Lung (tissue), 17 donors: ENCODE measurements at places on chromosomes 6 and 20. TPM values are rescaled to one million over a fixed set of nuclear protein-coding genes. Genes with fewer than 3 reads are reported as not detected.

DNA sequence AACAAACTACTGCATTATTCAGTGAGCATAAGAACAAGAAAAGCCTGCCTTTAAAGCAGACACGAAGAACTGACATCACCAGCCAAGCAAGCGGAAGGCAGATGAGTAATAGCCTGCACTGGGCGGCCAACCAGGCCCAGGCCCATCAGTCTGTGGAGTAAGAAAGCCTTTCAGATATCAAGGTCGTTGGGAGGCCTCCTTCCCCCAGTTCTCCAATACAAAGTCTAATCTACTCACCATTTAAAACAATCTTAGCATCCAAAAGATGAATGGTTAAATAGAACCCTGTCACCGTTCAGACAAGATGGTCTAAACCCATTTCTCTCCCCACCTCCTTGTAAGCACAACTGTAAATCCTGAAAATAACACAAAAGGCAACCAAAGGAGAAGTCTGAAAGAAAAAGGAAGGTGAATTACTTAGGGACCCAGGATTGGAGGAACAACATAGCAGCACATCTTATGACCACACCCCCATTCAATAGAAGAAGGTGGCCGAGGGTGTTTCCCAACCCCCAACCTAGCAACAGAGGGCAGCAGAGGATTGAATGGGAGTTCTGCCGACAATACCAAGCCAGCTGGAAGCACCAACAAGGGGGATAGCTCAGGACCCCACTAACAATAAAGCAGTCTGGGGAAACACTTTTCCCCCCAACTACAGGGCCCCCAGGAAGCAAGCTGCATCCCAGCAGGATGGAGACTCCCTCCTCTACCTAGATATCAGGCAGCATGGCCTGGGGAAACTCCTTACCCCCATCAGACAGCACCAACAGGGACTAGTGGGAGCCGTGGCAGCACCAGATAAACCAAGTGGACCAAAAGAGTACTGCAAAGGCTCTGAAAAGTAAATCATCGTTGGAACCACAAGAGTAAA lies 67.9 kb downstream of the ZHX3 start:
- H3K4me1 ChIP-seq, result no peaks in the 10 kb centered on the region
- H3K27ac ChIP-seq, result peak overlapping the region; percentile 78
- H3K27me3 ChIP-seq, result no peaks in the 10 kb centered on the region
- no peak overlapping the region for H3K4me3 ChIP-seq
- H3K36me3 ChIP-seq, result no peaks in the 10 kb centered on the region
- peak; percentile 57 for DNase-seq

GRCh38 chr6:127289934-127290333 lies 23.3 kb downstream of the RNF146 start:
- no peak for DNase-seq
- H3K27ac ChIP-seq, result no peak overlapping the region
- no peaks in the 10 kb centered on the region for H3K27me3 ChIP-seq
- peaks cover 15% of the 10 kb centered on the region for H3K36me3 ChIP-seq
- H3K4me1 ChIP-seq, result peaks cover 10% of the 10 kb centered on the region
- no peak overlapping the region for H3K4me3 ChIP-seq

- no peak overlapping the region for H3K4me3 ChIP-seq
- H3K27me3 ChIP-seq, result no peaks in the 10 kb centered on the region
- no peaks in the 10 kb centered on the region for H3K4me1 ChIP-seq
- H3K27ac ChIP-seq, result no peak overlapping the region
Measured at GRCh38 chr6:1713016-1713600, 103.4 kb downstream of the FOXC1 start.

- no peaks in the 10 kb centered on the region for H3K27me3 ChIP-seq
- no peaks in the 10 kb centered on the region for H3K4me1 ChIP-seq
- H3K36me3 ChIP-seq, result no peaks in the 10 kb centered on the region
- no peak overlapping the region for H3K27ac ChIP-seq
Measured at GRCh38 chr20:10982692-10983091, 308.9 kb upstream of the JAG1 start.

DNA sequence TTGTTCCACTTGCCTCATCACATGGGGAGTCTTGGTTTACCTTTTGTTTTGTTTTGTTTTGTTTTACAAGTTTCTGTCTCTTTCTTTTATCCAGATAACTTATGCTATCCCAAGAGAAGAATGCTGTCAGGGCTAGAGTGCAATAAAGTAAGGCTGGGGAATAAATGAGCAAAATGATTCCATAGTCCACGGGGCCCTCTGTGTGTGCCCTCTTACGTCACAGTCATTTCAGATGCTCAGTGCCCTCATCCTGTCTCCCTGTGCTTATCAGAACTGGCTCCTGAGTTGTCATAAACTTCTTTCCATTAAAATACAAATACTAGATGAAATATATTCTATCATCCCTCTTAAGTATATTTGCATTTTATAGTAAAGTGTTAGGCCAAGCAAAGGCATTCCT lies 30.8 kb upstream of the ENPP1 start:
- no peak overlapping the region for H3K27ac ChIP-seq
- H3K36me3 ChIP-seq, result no peaks in the 10 kb centered on the region
- no peak for DNase-seq
- no peak overlapping the region for H3K4me3 ChIP-seq

- no peak for DNase-seq
- no peak overlapping the region for H3K4me3 ChIP-seq
- no peaks in the 10 kb centered on the region for H3K4me1 ChIP-seq
- H3K27ac ChIP-seq, result no peak overlapping the region
Measured at GRCh38 chr6:56875961-56876360, 78.9 kb upstream of the BEND6 start.

The NKAIN2 gene
- 4.4 TPM for total RNA-seq
